ENCODE measurements at places on chromosomes 2 and 18. TPM values are rescaled to one million over a fixed set of nuclear protein-coding genes. Genes with fewer than 3 reads are reported as not detected.

- DNase-seq: no peak
These were observed 23.5 kb downstream of the ROCK2 start for GRCh38 chr2:11320698-11321492.

DNA sequence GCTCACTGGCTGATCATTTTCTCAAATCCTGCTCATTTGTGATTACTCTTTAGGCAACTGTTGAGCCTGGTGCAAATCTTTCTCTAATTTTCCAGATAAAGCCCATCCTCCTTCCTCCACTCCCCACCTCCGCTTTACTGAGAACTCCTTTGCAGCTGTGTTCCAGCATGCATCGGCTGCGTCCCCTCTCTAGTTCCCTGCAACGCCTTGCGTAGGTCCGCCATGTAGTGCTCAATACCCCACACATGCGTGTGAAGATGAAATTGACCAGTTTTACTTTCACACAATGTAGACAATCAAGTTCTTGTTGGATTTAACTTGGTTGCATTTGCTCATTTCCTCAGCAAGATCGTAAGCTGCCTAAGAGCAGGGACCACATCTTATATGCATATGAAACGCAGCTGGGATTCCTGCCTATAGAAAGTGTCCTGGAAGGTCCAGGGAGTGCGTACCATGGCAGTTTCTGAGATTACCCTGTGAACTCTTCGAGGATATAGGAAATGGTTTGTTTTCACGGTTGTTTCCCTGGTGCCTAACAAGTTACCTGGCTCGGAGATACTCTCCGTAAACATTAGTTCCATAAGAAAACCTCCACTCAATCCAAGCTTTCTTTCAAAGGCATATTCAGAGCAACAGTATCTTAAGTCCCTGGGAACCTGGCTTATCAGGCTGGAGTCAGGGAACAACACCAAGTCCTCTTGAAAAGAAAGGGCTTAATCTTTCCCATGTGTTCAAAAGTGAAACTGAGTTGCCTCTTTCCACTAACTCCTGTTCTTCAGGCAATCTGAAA is 766.4 kb upstream of the ID2 start:
- no peak for DNase-seq

DCDC2C gene
- total RNA-seq: not detected

DNA sequence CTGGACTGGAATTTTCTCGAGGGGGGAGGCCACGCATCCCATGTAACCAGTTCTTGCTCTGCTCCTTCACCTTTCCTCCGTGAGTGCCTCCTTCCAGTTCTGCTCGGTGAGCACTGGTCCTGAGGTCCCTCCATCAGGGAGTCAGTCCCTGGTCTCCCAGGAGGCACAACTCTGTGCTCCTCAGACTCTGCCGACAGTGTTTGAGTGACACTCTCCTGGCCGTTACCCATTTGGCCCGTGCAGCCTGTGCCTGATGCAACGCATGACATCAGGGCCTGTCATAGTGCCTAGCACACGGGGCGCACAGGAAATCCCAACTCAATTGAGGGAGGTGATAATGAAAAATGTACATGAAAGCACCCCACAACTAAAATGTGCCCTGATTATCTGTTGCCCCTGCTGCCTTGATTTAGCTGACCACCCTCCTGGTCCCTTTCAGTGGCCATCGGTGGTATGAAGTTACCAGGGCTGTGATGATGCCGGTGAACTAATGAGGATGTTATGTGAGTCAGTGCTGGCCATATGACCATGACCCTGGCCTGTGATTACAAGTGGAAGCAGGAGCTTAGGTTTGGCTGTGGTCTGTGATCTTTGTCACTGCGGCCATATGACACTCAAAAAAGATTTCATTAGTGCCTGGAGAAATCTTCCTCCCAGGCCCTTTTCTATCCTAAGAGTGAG is 144.6 kb downstream of the TDRD15 start:
- DNase-seq: no peak

- no peak for DNase-seq
These were observed 73.9 kb downstream of the EMILIN2 start for GRCh38 chr18:2920546-2921343.

DNA sequence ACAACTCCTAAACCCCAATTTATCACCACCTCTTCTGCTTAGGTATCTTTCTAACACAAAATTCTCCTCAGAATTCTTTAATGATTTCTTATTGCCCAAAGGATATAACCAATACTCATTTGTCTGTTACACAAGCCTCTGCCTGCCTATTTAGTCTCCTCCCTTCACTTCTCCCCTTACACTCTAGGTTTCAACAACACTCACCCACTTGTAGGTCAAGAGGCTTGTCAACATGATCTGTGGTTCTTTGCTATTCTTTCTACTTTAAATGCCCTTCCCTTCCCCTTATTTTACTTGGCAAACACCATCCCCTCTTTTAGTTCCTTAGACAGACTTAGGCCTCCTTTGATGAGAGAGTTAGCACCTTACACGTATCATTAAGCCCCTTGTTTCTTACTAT is 69.0 kb upstream of the C2orf15 start:
- DNase-seq: peak; percentile 25

GPAT2 gene
- 5.4 TPM for total RNA-seq

GRCh38 chr2:231545105-231545902 is 15.1 kb upstream of the NMUR1 start:
- peak; percentile 26 for DNase-seq

GRCh38 chr2:236350426-236350825 is 86.2 kb upstream of the ASB18 start:
- DNase-seq: no peak

DNA sequence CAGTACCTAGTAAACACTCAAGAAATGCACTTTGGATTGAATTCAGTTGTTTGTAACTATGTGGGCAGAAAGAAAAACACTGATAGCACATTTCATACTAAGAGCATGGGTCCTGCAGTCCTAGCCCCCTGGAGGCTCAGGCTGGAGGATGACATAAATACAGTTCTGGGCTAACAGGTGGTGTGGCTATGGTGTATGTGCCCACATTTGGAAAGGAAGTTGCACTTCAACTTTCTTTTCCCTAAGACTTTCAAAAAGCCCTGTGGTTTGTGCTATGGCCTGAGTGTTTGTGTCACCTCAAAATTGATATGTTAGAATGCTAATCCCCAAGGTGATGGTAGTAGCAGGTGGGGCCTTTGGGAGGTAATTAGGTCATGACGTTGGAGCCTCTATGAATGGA is 218.2 kb downstream of the CDCA7 start:
- no peak for DNase-seq

GRCh38 chr18:72612894-72613533 is 68.9 kb upstream of the CBLN2 start:
- DNase-seq: no peak

FBLN7 gene
- 0.21 TPM for total RNA-seq

- DNase-seq: no peak
These were observed 22.6 kb upstream of the GAREM2 start for GRCh38 chr2:26150243-26150642.

GRCh38 chr18:79944746-79945117 is 6.7 kb downstream of the SLC66A2 start:
- no peak for DNase-seq

- DNase-seq: no peak
These were observed 829.6 kb upstream of the VRK2 start for GRCh38 chr2:57217013-57217412.

- no peak for DNase-seq
These were observed 73.4 kb downstream of the RAPH1 start for GRCh38 chr2:203461746-203462145.

Measured in mammary epithelial cell (primary cell).